SJCRH30 (cell line): ENCODE measurements at places on chromosomes 16 and 17. TPM values are rescaled to one million over a fixed set of nuclear protein-coding genes. Genes with fewer than 3 reads are reported as not detected.

DNA sequence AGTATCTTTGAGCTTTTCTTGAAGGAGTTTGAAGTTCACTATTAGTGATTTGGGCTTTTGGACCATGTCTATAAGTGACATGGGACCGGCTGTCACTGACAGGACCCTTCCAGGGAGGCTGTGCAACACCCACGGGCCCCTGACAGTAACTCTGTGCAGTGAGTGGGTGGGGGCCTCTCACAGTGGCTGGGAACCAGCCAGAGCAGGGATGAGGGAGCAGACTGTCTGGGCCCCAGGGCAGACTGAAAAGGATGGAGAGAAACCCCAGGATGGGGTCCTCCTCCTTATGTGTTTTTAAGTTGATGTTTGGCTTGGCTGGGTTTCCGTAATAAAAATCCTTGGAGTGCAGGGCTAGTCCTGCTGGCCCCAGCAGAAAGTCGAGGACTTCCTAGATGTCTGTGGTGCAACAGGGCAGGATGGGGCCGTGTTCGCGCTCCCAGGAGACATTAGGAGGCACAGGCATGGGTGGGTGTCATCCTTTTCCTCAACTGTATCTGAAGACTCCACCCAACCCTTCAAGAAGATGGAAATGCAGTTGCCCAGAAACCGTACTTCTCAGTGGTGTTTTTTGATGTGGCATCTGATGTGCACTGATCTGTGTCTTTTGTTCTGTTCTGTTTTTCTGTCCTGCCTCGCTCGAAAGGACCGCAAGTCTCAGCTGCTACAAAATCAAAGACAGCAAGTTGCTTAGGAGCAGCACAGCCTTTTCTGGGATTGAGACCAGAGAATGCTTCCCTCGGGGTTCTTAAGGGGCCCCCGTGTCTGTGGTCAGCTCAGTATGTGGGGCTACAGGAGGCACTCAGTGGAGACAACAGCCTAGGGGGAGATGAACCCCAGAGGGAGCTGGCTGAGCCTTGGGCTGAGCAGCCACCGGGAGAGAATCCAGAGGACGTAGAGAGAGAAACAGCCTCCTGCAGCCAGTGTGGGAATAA, 24.2 kb downstream of the PLD6 start:
- H3K4me1 ChIP-seq, result peaks cover 12% of the 10 kb centered on the region
- H3K36me3 ChIP-seq, result peaks cover 79% of the 10 kb centered on the region
- no peak overlapping the region for H3K4me3 ChIP-seq
- H3K27me3 ChIP-seq, result no peaks in the 10 kb centered on the region

DNA sequence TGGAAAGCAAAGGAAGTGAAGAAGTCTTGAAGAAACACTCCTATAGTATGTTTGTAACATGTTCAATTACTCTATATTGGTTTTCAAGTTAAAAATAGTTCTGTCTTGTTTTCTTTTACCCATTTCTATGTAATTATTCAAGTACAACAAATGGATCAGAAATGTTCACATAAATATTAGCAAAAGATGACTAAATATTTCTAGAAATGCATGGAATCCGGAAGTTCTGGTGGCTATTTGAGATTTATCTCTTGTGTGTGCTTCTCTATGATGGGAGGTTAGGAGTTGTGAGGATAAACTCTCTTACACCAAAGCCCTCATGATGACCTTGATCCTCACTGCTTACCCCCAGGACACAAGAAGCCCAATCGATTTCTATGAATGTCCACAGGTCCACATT, 237.5 kb downstream of the CDH8 start:
- no peak overlapping the region for H3K4me3 ChIP-seq
- no peaks in the 10 kb centered on the region for H3K27me3 ChIP-seq
- H3K4me1 ChIP-seq, result no peaks in the 10 kb centered on the region
- no peaks in the 10 kb centered on the region for H3K36me3 ChIP-seq
- no peak for DNase-seq

DNA sequence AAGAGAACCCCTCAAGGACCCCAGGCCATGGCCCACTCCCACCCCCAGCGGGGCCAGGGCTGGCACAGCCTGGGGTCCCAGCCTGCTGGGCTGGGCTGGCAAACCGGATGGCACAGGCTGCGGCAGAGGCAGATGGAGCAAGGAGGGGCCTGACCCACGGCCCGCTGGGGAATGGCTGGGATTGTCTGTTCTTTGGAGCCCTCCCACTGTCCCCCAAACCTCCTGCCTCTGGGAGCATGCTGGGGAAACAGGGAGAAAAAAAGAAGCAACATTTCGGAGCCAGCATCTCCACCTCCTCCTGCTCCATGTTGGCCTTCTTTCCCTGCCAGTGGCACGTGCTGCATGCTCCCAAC, 37.1 kb upstream of the LHX1 start:
- no peak overlapping the region for H3K27ac ChIP-seq
- no peak overlapping the region for H3K4me3 ChIP-seq
- no peak for DNase-seq
- no peaks in the 10 kb centered on the region for H3K36me3 ChIP-seq

- H3K27ac ChIP-seq, result no peak overlapping the region
- H3K36me3 ChIP-seq, result no peaks in the 10 kb centered on the region
- DNase-seq, result no peak
- H3K4me1 ChIP-seq, result no peaks in the 10 kb centered on the region
- H3K4me3 ChIP-seq, result no peak overlapping the region
- no peaks in the 10 kb centered on the region; the same call in none of the 2 replicates for H3K27me3 ChIP-seq
Observed at GRCh38 chr16:30041841-30042240, 10.8 kb upstream of the TLCD3B start.

DNA sequence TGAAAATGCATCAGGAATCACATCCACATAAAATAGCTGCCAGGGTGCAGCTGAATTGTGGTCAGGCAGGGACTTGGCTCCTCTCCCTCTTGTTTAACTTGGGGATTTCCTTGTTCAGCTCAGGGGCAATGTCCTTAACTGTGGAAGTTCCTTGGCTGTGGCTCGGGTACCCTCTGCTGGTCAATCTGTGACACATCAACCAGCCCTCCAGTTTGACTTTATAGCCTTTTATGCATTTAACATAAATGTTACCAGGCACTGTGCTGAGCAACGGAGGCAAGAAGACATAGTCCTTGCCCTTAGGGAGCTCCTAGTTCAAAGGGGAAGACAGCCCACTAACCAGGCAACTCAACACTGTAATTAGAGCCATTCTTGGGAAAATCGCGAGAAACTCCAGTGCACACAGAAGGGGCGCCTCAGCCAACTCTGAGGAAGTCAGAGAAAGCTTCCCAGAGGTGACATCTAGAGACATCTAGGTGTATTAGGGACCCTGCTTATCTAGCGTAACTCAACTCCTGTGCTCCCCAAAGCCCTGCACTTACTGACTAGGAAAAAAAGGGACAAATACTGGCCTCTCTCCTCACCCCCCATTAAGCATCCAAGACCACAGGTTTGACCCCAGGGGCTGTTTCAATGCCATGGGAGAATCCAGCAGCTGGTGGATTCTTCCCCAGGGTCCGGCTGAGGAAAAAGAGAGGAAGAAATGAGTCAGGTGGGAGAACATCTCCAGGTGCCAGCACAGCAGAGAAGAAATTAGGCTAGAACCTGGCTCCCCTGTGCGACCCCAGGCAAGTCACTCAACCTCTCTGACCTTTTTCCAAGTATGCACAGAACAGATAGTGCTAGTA, 17.3 kb upstream of the EEF2K start:
- H3K4me1 ChIP-seq, result no peaks in the 10 kb centered on the region; the same call in 1 of the 2 replicates
- H3K4me3 ChIP-seq, result no peak overlapping the region
- DNase-seq, result peak; percentile 87
- no peaks in the 10 kb centered on the region for H3K27me3 ChIP-seq
- H3K36me3 ChIP-seq, result no peaks in the 10 kb centered on the region

DNA sequence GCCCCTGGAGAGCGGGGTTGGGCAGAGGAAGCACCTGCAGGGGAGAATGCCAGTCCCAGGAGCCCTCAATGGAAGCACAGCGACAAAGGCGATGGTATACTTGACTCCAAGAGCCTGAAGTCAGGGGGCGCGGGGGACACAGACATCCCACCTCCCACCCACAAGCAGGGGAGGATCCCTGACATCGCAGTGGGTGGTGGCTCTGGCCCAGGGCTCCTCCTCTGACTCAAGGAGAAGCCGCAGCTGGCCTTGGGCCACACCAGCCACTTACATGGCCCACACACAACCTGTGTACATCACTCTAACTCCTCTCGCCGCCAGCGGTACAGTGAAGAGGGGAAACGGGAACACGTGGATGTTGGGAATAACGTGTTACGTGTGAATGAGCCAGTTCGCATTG, 44.3 kb downstream of the FZD2 start:
- no peaks in the 10 kb centered on the region for H3K36me3 ChIP-seq
- peaks cover 71% of the 10 kb centered on the region for H3K4me1 ChIP-seq
- H3K27ac ChIP-seq, result peak overlapping the region; percentile 76

DNA sequence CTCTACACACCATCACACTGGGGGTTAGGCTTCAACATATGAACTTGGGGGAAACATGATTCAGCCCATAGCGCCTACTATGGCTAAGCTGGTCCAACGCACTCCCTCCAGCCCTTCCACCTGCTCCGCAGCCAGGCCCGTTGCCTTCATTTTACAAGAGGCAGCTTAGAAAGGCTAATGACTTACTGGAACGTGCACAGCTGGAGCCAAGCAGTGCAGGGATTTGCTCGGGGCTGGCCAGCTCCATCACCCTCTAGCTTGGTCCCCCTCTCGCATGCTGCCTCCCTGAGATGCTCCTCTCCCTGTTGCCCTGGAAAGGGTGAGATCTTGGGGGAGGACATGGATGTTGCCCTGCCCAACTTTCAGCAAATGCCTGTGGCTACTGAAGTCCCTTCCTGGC, 2.8 kb upstream of the CACNG1 start:
- H3K4me1 ChIP-seq, result peaks cover 9% of the 10 kb centered on the region; the same call in 1 of the 2 replicates
- H3K27me3 ChIP-seq, result no peaks in the 10 kb centered on the region
- no peak overlapping the region for H3K27ac ChIP-seq
- DNase-seq, result no peak
- H3K4me3 ChIP-seq, result no peak overlapping the region

- no peak for DNase-seq
- peaks cover 7% of the 10 kb centered on the region; the same call in 1 of the 2 replicates for H3K4me1 ChIP-seq
- peaks cover 47% of the 10 kb centered on the region for H3K36me3 ChIP-seq
- H3K27me3 ChIP-seq, result no peaks in the 10 kb centered on the region
Observed at GRCh38 chr16:66612422-66612821, 7.9 kb downstream of the CMTM3 start.

DNA sequence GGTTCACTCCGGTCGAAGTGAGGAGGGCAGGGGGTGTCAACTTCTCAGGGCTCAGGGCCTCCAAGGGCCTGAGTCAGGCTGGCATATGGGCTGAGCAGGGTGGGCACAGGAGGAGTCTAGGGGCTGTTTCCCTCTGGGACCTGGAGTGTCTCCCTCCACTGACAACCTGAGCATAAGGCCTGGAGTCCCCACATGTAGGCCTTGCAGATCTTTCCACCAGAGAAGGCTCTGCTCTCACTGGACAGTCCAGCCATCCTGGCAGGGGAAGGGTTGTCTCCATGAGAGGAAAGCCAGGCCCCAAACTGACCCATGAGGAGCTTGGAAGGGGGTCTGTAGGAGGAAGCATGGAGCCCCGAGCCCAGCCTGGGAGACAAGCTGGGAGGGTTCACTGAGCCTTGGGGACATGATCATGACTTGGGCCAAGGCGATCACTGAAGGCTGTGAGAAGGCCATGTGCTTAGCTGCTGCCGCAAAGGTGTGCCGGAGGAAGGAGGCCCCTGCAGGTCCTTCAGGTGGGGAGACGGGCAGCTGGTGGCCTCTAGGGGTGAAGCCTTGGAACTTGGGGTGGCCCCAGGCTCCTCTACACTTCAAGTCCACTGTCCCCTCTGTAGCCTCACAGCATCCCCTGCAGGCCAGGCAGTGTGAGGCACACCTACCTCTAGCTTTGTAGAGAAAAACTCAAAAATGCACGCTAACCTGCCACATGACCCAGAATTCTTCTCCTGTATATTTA, 9.9 kb downstream of the CMTM2 start:
- no peaks in the 10 kb centered on the region for H3K36me3 ChIP-seq
- peak; percentile 49 for DNase-seq
- H3K4me1 ChIP-seq, result no peaks in the 10 kb centered on the region
- no peak overlapping the region for H3K4me3 ChIP-seq
- H3K27ac ChIP-seq, result no peak overlapping the region

- no peak overlapping the region for H3K27ac ChIP-seq
- H3K4me1 ChIP-seq, result no peaks in the 10 kb centered on the region
- H3K27me3 ChIP-seq, result no peaks in the 10 kb centered on the region
Observed at GRCh38 chr16:16917191-16917785, 538.3 kb downstream of the NPIPA7 start.

DNA sequence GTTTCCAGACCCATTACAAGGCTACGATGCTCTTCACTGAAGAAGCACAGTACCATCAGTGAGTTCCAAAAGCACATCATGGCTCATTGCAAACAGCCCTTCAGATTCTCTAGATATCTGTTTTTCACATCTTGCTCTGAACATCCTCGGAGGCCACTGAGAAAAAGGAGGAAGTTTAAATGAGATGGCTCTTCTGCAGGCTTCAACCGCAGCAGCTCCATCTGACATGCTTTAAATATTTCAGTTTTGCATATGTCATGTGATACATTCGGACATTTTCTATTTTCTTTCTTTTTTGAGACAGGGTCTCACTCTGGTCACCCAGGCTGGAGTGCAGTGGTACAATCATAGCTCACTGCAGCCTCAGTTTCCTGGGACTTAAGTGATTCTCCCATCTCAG, 396.8 kb downstream of the NPIPA8 start:
- no peak overlapping the region for H3K4me3 ChIP-seq
- H3K27ac ChIP-seq, result no peak overlapping the region
- H3K4me1 ChIP-seq, result no peaks in the 10 kb centered on the region

DNA sequence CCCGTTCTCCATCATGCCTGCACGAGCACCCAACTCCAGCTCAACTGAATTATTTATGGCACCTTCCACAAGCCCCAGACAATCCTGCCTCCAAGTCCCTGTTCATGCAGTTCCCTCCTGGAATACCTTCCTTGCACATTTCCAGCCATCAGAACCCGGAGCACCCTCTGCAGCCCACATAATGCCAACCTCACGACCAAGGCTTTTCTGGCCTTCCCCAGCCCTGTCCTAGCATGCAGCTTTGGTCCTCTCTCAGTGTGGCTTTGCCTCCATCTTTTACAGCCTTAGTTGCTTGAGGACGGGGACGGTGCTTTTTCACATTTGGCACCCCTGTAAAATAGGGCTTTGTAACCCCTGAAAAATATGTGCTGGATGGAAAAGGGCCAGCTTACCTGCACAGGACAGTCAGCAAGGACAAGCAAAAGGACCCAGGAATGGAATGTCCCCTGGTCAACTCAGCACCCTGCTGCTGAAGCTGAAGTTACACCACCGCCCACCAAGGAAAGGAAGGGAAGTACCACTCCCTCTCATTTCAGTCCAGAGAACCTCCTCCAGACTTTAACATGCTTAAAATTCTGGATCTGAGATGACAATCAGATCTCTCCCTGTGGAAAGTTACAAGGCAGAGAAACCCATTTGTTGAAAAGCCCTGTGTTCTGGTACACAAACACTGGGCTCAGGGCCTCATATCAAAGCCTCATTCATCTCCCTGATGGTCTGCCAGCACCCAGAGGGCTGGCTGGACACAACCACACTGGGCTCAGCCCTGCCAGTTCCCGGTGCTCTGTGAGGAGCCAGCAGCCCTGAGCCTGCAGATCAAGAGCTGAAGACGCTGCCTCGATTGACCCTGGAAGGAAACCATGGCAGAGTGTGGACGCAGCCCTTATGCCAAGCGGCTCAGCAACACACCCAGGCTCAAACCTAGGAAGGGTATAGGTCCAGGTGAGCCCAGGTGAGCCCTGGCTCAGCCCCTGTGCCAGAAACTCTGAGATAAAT, 2.9 kb downstream of the SLC39A11 start:
- H3K4me3 ChIP-seq, result no peak overlapping the region
- H3K27me3 ChIP-seq, result 0 out of 2 replicates have a peak, but pooled peaks cover 3% of the 10 kb centered on the region
- H3K4me1 ChIP-seq, result no peaks in the 10 kb centered on the region; the same call in 1 of the 2 replicates
- H3K27ac ChIP-seq, result no peak overlapping the region
- no peak for DNase-seq
- H3K36me3 ChIP-seq, result no peaks in the 10 kb centered on the region

Gene MEOX1
- 44.6 and 44.7 TPM in 2 replicates for total RNA-seq

Gene RSKR
- total RNA-seq, result 16.1 and 19.9 TPM in 2 replicates

Gene CLEC18A
- total RNA-seq, result 0.12 and 0.30 TPM in 2 replicates

Gene MT3
- not detected in 2 replicates for total RNA-seq

Gene METRNL
- 46.2 and 49.7 TPM in 2 replicates for total RNA-seq

Gene TBX6
- total RNA-seq, result 0.18 and 0.73 TPM in 2 replicates
